ENCODE measurements at places on chromosomes 2 and 18.

GRCh38 chr18:11972371-11973174 is 8.7 kb upstream of the IMPA2 start:
- DNase-seq, result no peak

DNA sequence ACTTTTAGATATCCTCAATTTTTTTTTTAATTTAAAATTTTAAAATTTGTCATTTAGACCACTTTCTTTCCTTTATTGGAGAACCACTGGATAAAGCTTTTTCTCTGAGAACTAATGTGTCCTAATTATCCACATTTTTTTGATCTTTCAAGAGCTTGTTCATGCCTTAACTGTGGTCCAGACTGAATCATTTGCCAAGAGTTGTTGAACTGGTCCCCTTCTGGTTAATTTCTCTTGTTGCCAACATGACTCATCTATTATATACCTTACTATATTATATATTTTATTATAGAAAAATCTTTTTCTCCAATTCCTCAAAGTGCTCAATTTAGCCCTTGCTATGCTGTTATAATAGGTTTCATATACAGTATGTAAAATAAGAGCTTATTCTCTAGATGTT is 53.1 kb upstream of the TMEM87B start:
- no peak for DNase-seq

DNA sequence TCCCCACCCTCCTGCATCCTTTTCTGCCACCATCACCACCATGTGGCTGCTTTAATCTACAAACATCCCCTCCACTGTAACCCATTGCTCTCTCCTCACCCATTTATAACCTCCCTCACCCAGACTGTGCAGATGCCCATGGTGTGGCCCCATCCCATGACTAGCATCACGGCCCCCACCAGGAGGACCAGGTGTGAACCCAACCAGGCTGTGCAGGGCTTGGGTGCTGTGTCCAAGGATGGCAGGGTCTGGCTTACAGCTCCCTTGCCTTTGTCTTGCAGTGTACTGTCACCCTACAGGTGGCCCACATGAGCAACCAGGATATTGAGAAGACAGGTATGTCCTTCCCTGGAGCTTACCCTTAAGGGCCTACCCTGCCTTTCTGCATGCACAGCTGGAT is 6.8 kb downstream of the FER1L5 start:
- no peak for DNase-seq

GRCh38 chr2:31387850-31388249 is 26.7 kb downstream of the XDH start:
- DNase-seq, result no peak

DNA sequence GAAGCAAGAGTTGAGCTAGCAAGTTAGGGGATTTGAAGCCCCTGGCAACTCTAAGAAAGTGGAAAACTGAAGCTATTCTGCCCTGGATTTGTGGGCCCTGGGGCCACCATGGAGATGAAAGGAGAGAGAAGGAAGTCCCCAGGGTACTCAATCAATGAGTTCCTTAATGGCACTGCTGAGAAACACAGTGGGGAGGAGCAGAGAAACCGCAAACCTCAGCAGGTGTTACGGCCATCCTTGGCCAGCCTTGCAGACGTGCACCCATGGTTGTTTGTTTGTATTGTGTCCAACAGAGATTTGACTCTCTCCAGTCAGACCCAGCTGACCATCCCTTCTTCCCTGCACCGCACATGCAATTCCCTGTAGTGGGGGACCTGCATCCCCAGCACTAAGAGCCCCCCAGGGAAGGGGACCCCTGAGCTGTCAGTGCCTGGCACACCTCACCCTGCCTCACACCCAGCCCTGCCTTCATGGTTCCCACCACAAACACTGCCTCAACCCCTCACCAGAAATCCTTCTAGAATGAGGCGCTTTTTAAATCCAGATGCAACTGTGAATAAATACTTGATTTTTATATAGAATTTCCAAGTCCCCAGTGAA is 255.3 kb downstream of the SH3BP4 start:
- no peak for DNase-seq

GRCh38 chr18:26089293-26090129 is 902 bp downstream of the SS18 start:
- DNase-seq, result no peak

DNA sequence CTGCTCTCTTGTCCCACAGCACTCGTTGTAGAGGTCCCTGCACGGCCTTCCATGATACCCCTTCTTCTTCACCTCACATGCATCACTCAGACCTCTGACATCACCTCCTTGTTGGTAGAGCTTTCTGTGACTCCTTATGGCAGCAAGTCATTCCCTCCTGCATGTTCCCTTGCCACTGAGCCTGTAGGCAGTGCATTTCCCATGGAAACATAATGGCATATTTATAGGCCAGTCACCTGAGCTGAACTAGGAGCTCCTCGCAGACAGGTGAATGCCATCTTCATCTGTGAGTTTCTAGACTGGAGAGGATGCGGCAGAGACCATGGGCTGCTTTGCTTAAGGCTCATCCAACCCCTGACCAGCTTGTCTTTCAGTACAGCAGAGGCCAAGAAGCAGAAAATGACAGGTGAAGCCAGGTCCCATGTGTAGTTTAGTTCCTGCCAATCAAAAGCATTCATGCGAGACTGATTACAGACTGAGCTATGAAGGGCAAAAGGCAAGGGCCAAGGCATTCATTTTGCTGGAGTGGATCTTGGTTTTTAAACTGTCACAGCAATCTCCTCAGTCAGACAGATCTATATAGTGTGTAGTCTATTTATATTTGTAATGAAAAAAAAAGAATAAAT is 59.4 kb upstream of the NEDD4L start:
- DNase-seq, result no peak

GRCh38 chr2:37365669-37366068 is 21.2 kb downstream of the QPCT start:
- peak; percentile 16 for DNase-seq

DNA sequence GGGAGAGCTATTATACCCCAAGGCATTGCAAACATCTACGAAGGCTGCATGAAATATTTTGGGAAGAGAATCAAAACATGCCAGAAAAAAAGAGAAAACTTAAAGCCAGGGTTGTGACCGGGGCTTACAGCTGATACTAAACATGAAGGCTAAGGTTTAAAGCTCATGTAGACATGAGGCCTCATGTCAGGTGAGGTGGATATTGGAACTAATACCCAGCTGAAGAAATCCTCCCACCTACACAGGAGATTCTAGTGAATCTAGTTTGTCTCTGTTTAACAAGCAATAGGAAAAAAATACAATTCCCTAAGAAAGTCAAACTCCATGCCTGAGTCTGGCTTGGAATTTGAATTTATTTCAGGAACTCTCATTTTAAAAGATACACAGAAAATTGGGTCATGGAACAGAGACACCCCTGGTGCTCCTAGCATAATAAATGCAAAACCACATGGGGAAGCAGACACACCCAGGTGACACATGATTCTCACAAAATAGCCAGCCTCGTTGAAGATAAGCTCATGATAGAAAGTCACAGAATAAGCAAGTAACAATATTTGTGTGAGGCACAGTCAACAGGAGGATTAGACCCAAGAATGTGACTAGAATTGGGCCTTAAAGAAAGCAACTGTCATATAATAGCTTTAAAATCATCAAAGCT is 42.2 kb downstream of the UPP2 start:
- no peak for DNase-seq

- DNase-seq, result no peak
Measured at GRCh38 chr2:180572346-180572745, 408.1 kb upstream of the UBE2E3 start.

GRCh38 chr18:67805261-67805660 is 288.7 kb upstream of the DSEL start:
- no peak for DNase-seq

GRCh38 chr2:158828378-158829164 is 33.5 kb downstream of the DAPL1 start:
- DNase-seq, result no peak

GRCh38 chr18:2654928-2655177 is 673 bp upstream of the SMCHD1 start:
- peak; percentile 82 for DNase-seq

DNA sequence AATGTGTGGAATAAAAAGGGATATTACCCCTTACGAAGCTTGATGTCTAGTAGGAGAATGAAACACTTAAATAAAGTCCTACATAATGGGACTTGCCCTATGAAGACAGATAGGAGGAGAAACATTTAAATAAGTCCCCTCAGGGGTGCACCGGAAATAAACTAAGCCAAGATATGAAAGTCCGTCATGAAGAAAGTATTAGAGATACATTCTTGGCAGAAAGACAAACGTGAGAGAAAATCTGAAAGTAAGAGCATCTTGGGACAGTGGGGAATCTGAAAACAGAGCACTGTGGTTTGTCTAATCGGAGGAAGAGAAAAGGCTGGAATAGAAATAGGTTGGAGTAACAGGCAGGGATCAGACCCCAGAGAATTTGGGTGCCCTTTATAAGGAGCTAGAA is 516.9 kb upstream of the DSEL start:
- no peak for DNase-seq

GRCh38 chr2:202758604-202759003 is 113.0 kb downstream of the ICA1L start:
- DNase-seq, result no peak

- DNase-seq, result no peak
Measured at GRCh38 chr2:130798472-130799218, 38.1 kb upstream of the ARHGEF4 start.

DNA sequence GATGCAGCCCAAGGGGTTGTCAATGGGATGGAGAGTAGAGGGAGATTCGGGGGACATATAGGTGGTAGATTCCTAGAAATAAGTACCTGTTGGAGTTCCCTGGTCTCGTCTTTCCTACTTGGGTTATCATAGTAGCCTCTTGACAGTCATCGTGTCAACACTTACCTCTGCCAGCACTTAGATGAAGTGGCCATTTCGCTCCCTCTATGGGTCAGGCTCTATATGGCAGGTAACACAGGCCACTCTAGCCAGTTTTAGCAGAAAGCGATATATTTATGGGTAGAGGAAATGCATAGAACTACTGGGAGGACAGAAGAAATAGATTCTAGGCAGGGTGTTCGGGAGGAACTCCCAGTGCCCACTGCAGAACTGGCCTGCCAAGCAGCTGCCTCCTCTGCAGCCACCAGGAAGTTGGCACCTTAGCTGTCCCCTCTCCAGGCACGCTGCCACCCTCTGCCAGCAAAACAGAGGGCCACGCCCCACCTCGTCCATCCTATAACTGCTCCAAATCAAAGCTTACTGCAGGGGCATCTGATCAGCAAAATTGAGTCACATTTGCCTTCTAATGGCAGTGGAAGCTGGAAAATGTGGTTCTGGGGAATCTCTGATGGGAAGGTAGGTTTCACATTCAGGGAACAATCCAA is 181.3 kb downstream of the INSIG2 start:
- DNase-seq, result no peak

DNA sequence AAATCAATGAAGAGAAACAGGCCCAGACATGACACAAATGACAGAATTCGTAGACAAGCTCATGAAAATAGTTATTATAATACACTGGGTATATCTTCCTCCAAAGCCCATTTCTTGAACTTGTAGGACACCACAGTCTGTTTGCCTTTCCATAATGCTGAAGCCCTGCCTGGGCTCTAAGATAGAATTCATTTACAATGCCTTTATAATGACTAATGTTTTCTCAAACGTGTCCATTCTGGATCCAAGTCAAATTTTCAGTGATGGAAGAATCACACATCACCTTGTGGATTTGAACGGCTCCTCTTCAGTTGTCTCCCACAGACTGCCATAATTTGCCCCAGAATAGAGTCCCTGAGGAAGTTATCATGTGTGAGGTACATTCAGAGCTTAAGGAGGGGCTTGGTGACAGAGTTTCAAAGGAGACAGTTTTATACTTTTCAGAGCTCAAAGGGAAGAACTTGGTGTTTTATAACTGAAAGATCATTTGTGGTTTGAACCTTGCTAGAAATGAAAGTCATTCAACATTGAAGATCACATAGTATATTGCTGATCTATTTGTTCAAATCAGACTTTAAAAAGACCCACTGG is 38.2 kb downstream of the CASP8 start:
- no peak for DNase-seq

DNA sequence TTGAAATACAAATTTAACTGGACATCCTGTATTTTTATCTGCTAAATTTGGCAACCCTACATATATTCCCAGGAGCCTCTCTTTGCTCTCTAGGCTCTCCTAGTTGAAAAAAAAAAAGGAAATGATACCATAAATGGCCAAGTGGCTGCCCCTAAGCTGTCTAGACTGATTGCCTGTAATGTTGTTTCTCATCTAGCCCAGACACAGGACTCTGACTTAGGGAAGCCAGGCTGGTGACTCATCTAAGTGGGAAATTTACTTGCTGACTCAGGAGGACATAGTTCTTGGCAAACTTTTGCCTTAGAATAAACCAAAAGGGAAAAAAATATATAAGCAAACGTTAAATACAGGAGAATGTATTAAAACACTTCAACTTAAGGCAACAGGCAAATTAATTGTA is 14.6 kb upstream of the ITGAV start:
- DNase-seq, result no peak

GRCh38 chr2:22800412-22800811 is 584.6 kb upstream of the KLHL29 start:
- DNase-seq, result no peak

GRCh38 chr18:39449566-39449965 is 1884.0 kb upstream of the CELF4 start:
- no peak for DNase-seq

- no peak for DNase-seq
Measured at GRCh38 chr2:132438691-132439090, 22.1 kb downstream of the GPR39 start.

DNA sequence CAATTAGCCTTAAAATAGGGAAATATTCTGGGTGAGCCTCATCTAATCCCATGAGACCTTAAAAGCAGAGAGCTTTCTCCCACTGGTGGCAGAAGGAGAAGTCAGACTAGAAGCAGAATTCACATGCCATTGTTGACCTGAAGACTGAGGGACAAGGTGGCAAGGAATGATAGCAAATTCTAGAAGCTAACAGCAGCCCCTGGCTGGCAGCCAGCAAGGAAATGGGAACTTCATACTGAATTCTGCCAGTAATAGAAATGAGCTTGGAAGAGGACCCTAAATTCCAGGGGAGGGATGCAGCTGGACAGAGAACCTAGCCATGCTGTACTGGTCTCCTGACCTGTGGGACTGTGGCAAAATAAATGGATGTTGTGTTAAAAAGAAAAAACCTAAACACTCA is 19.5 kb downstream of the B3GNT7 start:
- no peak for DNase-seq

DNA sequence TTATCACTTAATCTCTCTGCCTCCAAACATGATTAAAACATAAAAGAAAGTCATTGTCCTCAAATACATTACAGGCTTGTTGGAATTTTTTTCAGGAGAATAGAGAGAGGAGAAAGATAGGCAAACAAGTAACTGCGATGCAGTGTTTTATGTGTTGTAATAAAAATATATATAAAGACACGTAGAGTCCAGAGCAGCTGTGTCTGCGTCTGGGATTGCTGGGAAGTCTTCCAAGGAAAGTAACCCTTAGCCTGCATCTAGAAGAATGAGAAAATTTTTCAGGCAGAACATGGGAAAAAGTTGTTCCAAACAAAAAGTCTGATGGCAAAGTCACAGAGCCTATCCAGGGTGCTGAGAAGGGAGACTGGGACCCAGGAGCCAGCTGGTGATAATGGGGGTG is 91.8 kb upstream of the ST6GAL2 start:
- no peak for DNase-seq
